ENCODE measurements at places on chromosomes 16 and 17.

DNA sequence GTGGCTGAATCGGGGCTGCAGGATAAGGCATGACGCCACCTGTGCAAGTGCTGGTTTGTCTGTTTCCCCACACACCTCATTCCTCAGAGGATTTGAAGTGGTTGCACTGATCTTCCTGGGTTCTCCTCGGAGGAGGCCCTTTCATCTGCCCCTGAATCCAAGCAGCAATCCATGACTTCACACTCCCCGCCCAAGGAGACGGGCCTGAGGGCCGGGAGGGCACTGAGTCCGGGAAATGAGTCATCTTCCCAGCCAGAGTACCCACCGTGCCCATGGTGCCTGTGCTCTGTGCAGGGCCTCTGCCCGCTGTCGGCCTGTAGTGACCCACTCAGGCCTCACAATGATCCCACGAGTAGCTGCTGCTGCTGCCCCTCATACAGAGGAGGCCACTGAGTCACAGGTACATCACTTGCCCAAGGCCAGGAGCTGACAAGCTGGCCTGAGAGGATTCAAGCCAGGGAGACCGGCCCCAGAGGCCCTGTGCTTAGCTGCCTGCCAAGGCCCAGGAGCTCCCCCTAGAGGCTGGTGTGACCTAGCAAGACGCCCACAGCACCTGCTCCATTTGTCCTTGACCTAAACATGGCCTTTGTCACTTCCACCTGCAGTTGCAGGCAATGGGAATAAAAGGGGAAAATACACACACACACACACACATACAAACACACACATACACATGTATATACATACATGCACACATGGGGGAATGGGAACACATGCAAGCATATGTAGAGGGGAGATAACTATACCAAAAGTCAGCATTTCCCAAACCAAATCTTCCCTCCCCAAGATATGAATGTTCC is 240.0 kb downstream of the C16orf95 start:
- no peak for DNase-seq

GRCh38 chr17:21042458-21043295 is at the start of gene USP22:
USP22 (minus strand) TSS chr17:21043011; CDS start chr17:21042835, 176 bp downstream.
- no peak for DNase-seq

- peak; percentile 27 for DNase-seq
These were observed 36.0 kb downstream of the ARHGAP23 start for GRCh38 chr17:38464251-38464722.

GRCh38 chr17:57521606-57522005 is 223.5 kb downstream of the CCDC182 start:
- DNase-seq, result no peak

- DNase-seq, result no peak
These were observed 49.9 kb upstream of the CPNE2 start for GRCh38 chr16:57042157-57043111.

- no peak for DNase-seq
These were observed 248.6 kb downstream of the FOXL1 start for GRCh38 chr16:86826941-86827340.

- no peak for DNase-seq
These were observed 340 bp downstream of the SPEM2 start for GRCh38 chr17:7425756-7426155.

Data from T1000 (cell line).